ENCODE measurements at places on chromosomes 4 and X.

- DNase-seq, result no peak
Measured at GRCh38 chrX:115392871-115393270, 103.4 kb downstream of the LUZP4 start.

DNA sequence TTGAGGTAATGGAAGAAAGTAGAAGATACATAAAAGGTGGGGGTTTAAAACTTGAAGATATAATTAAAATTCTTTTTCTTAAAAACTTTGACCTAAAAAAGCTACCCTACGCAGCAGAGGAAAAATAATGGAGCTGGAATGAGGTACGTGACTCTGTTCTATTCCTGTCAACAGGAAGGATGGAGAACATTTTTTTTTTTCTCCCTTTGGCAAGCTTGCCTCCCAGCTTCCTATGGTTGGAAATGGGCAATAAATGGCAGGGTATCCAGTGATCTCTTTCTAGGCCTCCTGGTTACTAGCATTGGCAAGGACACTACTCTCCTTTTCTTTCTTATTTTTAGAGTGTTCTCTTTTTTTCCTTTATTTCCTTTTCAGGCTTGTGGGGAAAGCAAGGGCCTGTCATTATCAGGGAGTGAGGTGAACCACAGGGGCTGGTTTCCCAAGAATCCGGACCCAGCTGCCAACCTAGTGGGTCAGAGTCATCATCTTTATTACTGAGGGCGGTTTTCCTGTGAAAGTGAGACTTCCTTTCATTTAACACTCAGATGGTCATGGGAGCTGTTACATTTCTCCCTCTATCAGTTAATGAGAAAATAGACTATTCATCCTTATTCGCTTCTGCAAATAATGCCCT, 224.6 kb downstream of the SPRY1 start:
- no peak for DNase-seq

- DNase-seq, result no peak
Measured at GRCh38 chr4:31192341-31192740, 472.2 kb downstream of the PCDH7 start.

DNA sequence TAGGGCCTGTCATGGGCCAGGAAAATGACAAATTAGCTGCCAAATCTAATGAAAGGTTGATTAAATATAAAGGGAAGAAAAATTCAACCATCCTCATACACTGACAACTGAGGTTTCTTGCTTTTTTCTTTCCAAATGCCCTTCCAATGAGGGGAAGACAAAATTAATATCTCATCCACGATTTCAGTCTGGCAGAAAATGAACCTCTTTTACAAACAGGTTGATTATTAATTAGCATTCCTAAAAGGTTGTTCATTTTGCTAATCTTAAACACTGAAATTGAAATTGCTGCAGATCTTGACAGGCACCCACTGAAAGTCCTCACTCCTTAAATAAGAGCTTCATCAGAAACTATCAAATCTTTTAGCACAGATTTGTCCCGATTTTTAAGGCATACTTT, 45.5 kb downstream of the NPFFR2 start:
- DNase-seq, result no peak

GRCh38 chrX:15769300-15769954, 20.9 kb upstream of the ZRSR2 start:
- DNase-seq, result no peak

DNA sequence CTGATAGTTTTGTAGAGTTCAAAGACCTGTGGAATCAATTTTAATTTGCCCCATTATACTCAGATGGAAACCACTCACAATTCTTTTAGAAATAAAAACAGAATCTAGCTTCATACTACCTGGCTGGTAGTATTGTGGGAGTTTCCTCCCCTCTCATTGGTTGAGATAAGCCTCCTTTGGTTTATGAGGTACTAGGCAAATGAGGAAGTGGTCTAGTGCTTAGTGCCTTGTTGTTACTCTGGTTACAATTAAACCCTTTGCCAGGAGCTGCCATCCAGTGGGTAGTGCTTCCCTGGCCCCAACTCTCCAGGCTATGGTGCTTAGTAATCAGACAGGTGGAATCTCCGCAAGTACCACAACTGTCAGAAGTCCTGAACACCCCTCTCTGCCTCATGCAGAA, 118.3 kb downstream of the CDKL5 start:
- DNase-seq, result no peak

- peak; percentile 66 for DNase-seq
Measured at GRCh38 chr4:170138580-170139194, 48.9 kb upstream of the AADAT start.

GRCh38 chr4:56757261-56757746, 64.2 kb downstream of the SPINK2 start:
- no peak for DNase-seq

DNA sequence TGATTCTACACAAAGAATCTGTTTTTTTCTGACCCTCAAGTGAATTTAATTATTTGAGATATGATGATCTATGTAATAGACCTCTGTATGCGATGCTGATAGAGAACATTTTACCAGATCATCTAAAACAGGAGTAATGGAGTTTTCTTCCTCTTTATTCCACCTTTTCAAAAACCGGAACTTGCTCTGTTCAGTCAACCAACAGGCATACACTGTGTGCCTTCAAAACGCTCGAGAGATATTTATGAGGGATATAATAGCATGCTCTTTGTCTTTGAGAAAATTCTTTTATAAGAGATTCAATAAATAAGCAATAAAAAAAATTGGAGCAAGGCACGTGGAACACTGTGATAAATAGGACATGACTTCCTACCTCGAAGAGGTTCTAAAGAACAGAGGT, 2.0 kb downstream of the NYX start:
- no peak for DNase-seq

GRCh38 chr4:187128976-187129375, 405.3 kb upstream of the FAT1 start:
- no peak for DNase-seq

DNA sequence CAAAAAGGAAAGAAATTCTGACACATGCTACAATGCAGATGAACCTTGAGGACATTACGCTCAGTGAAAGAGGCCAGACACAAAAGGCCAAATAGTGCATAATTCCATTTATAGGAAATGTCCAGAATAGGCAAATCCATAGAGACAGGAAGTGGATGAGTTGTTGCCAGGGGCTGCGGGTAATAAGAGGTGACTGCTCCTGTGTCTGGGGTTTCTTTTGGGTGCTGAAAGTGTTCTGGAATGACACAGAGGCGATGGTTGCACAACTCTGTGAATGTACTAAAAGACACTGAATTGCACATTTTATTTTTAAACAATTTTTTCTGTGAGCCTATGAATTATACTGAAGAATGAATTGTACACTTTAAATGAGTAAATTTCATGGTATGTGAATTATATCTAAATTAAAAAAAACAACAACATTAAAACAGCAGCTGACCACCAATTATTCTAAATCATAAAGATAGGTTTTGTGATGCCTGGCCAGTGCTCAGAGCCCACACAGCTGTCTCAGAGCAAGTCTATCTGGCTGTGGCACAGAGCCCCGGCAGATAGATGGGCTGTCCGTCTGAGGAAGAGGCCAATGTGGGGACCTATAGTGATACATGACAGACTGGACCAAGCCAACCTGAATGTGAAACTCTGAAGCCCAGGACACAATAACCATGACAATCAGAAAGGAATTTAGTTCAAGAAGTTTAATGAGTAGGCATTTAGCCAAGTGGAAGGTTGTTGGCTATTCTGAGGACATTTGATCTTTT, 23.5 kb upstream of the IRAK1 start:
- DNase-seq, result no peak

- DNase-seq, result no peak
Measured at GRCh38 chr4:141047228-141047884, 85.9 kb downstream of the RNF150 start.

GRCh38 chrX:40975951-40976350, 109.3 kb upstream of the USP9X start:
- no peak for DNase-seq

DNA sequence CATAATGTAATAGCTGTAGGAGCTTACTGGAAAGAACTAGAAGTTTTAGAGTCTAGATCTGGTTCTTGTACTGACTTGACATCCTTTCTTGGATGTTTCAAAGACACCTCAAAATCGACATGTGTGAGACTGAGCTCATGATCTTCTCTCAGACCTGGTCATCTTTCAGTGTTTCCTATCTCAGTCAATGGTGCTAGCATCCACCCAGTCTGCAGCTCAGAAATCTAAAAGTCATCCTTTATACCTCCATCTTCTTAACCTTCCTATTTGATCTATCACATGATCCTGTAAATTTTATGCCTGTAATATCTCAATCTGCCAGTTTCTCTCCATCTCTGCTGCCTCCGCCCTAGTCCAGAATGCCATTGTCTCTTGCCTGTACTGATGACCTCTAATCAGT, 301.9 kb upstream of the PITX2 start:
- no peak for DNase-seq

GRCh38 chrX:67289055-67289499, 254.7 kb upstream of the AR start:
- DNase-seq, result no peak

- no peak for DNase-seq
Measured at GRCh38 chr4:70958681-70959080, 34.8 kb upstream of the DCK start.

DNA sequence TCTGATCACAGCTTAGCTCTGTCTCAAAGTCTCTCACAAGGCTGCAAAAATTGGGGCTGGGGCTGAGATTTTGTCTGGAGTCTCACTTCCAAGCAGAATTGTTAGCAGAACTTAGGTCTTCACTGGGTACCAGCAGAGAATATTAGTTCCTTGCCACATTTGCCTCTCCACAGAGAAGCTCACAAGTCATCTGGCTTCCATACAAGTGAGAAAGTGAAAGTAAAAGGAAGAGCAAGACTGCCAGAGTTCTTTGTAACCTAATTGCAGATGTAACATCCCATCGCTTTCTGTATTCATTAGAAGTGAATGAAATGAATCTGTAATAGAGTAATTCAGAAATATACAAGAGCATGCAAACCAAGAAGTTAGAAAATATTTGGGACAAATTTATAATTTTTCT, 624.1 kb upstream of the GNPDA2 start:
- DNase-seq, result no peak

GRCh38 chrX:152674135-152674534, 24.5 kb upstream of the MAGEA3 start:
- DNase-seq, result no peak

GRCh38 chr4:138035781-138036258, 206.3 kb downstream of the SLC7A11 start:
- no peak for DNase-seq

- DNase-seq, result no peak
Measured at GRCh38 chrX:9071031-9071650, 37.2 kb upstream of the FAM9B start.

DNA sequence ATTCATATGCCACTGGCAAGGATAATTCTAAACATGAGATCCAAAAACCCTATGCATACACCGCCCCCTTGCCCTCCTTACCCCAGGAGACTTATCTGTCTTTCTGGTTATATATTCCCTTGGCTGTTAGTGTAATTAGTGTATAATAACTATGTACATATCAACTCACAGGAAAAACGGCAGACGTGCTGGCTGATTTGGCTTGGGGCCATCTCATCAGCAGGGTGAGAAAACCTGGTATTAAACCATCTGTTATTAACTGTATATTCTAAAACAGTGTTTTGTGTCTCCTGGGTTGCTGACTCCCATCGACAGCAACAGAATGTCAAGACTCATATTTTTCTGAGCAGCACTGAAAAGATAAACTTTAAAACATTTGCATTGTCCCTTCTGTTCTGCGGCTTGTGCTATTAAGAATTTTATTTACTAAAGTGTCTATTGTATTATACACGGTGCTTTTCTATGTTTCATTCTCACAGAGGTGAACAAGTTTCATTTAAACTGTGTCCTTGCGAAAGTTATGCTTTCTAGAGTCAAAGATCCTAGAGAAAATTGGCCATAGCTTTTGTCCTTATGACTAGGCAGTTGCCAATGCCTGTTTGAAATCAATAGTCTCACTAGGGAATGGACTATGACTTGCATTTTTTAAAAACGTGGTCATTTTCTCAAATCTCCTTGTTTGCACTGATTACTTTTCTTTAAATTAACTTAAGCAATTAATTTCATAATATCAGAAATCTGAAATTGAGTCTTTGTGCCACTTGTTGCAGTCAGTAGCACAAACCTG, 211.5 kb upstream of the MID1 start:
- no peak for DNase-seq

- no peak for DNase-seq
Measured at GRCh38 chrX:153549231-153549630, 31.8 kb downstream of the ATP2B3 start.

DNA sequence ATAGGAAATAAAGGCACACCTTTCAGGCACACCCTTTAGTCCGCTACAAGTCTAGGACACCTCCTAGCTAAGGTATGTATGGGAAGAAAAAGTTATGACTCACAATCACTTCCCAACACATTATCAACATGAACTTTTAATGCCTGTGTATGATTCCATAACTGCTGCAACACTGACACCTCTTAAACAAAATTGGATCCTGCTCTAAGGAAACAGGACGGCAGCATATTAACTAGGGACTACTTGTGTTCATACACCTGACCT, 2.4 kb upstream of the PPP3CA start:
- DNase-seq, result no peak

- DNase-seq, result no peak
Measured at GRCh38 chrX:112819813-112820212, 20.8 kb downstream of the AMOT start.

GRCh38 chr4:96983830-96984229, 1143.9 kb downstream of the PDHA2 start:
- DNase-seq, result no peak

DNA sequence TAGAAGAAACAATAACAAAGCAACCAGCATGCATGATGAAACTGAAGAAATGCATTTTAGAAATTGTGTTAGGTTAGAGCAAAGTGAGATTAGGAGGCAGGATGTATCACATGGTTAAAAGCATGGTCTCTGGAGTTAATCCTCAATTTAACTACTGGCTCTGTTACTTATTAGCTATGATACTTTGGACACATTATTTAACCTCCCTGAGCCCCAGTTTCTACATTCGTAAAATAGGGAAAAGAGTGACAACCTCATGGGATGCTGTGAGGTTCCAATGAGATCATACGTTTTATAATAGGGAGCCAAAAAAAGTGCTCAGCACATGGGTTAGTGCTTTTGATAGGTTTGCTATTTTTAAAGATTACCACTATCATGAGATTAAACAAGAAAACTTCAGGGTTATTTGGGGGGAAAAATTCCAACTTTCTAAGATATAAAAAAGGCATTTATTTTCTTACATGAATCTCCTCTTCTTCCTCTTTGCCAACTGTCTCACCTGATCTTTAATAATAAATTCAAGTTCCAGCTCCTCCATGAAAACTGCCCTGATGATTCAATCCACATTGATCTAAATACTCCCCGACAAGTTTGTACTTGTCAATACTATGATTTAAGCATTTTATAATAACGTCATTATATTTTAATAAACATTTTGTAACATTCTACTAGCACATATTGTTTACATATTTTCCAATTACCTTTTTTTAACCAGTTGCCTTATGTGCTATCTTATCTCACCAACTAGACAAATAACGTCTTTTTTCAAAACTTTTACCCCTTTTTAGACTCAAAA, 4.6 kb downstream of the SEC31A start:
- DNase-seq, result no peak
